ENCODE measurements at places on chromosomes 16 and 17. TPM values are rescaled to one million over a fixed set of nuclear protein-coding genes. Genes with fewer than 3 reads are reported as not detected.

GRCh38 chr16:3144321-3144983 lies 9.6 kb downstream of the ZNF213 start:
- peaks cover 4% of the 10 kb centered on the region for H3K4me1 ChIP-seq
- no peaks in the 10 kb centered on the region for H3K27me3 ChIP-seq
- no peak overlapping the region for H3K4me3 ChIP-seq
- DNase-seq: no peak
- no peak overlapping the region for H3K27ac ChIP-seq

LRRC45 gene
- 12.5 TPM for total RNA-seq

ABCC11 gene
- 0.24 TPM for total RNA-seq

SLC43A2 gene
- 0.14 TPM for total RNA-seq

DNA sequence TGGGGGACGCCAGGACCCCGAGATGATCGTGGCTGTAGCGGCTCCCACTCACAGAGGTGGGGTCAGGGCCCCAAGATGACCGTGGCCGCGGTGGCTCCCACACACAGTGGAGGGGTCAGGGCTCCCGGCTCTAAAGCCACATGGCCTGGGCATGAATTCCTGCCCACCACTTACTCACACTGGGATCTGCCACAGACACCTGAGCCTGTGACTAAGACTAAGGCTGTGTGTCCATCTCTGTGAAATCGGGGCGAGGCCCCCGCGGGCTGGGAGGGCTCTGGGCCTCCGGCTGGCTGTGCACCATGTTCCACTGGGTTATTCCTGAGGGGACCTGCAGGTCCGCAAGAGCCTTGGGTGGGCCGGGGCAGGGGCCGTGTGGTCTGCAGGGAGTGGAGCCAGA lies 18.5 kb downstream of the ZFPM1 start:
- H3K36me3 ChIP-seq: no peaks in the 10 kb centered on the region
- peaks cover 43% of the 10 kb centered on the region for H3K4me1 ChIP-seq
- H3K27ac ChIP-seq: no peak overlapping the region
- no peak overlapping the region for H3K4me3 ChIP-seq
- DNase-seq: no peak

DNA sequence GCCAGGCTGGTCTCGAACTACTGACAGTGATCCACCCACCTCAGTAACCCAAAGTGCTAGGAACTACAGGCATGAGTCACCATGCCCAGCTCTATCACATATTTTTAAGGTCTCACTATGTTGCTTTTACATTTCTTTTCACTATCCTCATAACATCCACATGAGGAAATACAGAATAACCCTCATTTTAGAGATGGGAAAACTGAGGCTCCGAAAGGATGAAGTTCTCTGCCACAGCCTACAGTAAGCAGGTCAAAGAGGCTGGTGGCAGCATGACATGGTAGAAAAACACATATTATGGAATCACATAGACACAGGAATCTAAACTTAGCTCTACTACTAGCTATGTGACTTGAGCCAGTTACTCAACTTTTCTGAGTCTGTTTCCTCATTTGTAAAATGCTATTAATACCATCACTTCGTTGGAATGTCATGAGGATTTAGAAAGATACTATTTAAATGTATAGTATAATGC lies 32.2 kb downstream of the APPBP2 start:
- H3K27me3 ChIP-seq: no peaks in the 10 kb centered on the region
- peaks cover 67% of the 10 kb centered on the region for H3K36me3 ChIP-seq
- no peaks in the 10 kb centered on the region for H3K4me1 ChIP-seq
- no peak overlapping the region for H3K27ac ChIP-seq
- no peak overlapping the region for H3K4me3 ChIP-seq

SPNS3 gene
- 17.7 TPM for total RNA-seq

PPP1R27 gene
- not detected for total RNA-seq

ITGAX gene
- total RNA-seq: 2.9 TPM

KRTAP4-3 gene
- total RNA-seq: not detected

PLA2G10 gene
- not detected for total RNA-seq

RAB37 gene
- 2.3 TPM for total RNA-seq

GRCh38 chr16:30186782-30187555 lies 3.6 kb downstream of the CORO1A start:
- H3K4me1 ChIP-seq: peaks cover 21% of the 10 kb centered on the region
- H3K27ac ChIP-seq: peak overlapping the region; percentile 100
- H3K36me3 ChIP-seq: peaks cover 43% of the 10 kb centered on the region
- no peaks in the 10 kb centered on the region for H3K27me3 ChIP-seq
- peak; percentile 87 for DNase-seq

DNA sequence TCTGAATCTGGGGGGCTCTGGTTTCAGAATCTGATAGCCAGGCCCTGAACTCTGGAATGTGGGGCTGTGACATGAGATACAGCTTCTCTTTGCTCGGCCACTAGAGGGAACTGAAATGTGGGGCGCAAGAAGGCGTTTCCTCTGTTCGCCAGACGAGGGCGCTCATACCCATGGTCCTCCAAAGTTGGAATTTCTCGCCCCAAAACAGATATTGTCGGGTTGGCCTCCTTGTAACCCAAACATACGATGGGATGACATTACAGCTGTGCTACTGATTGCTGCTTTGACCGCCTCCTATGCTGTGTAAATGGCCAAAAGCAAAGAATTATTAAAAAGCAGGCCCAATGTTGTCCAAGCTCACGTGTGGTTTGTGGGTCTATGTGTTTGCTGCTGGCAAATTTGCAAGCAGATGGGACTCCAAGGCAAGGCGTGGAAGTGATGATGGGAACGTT lies 13.1 kb upstream of the MSI2 start:
- no peak overlapping the region for H3K27ac ChIP-seq
- H3K4me3 ChIP-seq: no peak overlapping the region
- H3K27me3 ChIP-seq: no peaks in the 10 kb centered on the region
- DNase-seq: peak; percentile 88

DNA sequence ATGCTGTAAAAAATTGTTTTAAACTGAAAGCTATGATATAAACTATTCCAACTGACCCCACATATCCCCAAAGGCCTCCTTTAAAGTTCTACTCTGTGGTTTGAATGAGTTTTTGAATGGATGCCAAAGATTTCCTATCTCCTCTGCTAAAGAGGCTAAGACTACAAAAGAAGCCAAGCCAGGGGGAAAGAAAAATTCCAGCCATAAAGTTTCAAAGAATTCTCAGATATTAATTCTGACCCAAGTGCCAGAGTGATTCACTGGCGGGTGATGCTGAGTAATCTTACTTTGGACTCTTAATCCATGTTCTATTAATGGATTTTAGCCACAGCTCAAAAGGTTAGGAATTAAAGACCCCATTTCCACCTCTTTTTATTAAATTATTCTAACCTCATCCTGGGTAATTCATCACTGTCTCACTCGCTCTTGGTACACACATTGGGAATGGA lies 60.7 kb downstream of the HS3ST3A1 start:
- no peak for DNase-seq
- H3K27ac ChIP-seq: no peak overlapping the region
- H3K27me3 ChIP-seq: peaks cover 13% of the 10 kb centered on the region
- no peaks in the 10 kb centered on the region for H3K36me3 ChIP-seq

KREMEN2 gene
- total RNA-seq: not detected

CCDC154 gene
- total RNA-seq: 0.74 TPM

DNA sequence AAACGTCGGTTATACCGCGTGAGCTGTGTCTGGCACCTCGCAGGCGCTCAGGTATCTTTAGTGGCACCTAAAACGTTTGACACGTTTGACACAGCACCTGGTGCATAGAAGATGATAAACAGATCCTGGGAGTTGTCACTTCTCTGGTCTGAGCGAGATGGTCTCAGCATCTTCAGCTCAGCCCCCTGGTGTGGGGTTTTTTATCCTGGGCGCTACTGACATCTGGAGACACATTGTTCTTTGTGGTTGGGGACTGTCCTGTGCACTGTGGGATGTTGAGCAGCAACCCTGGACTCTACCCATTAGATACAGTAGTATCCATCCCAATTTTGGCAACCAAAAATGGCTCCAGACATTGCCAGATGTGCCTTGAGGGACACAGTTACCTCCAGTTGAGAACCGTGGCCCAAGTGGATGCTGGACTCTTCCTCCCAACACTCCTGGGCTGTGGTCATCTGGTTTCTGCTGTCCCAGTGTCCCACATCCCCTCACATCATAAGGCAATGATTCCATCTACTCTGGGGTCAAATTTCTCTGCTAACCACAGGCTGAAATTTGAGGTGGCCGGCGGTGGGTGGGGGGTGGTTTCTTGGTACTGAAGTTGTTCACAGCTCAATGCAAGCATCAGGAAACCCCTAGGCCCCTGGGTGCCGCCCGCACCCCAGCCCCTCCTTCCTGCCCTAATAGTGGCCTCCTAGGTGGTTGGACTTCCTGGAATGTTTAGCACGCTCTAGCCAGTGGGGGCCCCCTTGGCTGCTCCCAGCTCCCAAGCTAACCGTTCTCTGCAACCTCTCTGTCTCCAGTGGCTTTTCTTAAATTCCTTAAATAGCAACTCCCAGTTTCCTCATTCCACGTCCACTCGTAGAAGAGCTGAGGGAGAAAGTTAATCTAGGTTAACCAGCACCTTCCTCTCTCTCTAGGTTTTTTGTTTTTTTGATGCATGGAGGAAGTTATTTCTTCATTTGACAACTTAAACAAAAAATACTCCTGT lies 124.8 kb downstream of the ABCC1 start:
- H3K27me3 ChIP-seq: no peaks in the 10 kb centered on the region
- H3K4me1 ChIP-seq: peaks cover 1% of the 10 kb centered on the region
- no peak overlapping the region for H3K4me3 ChIP-seq
- no peak overlapping the region for H3K27ac ChIP-seq
- H3K36me3 ChIP-seq: peaks cover 25% of the 10 kb centered on the region
- DNase-seq: no peak

GRCh38 chr16:63774302-63774701 lies 1347.6 kb downstream of the CDH11 start:
- no peaks in the 10 kb centered on the region for H3K27me3 ChIP-seq
- H3K4me1 ChIP-seq: no peaks in the 10 kb centered on the region
- H3K36me3 ChIP-seq: no peaks in the 10 kb centered on the region

- DNase-seq: no peak
- H3K4me1 ChIP-seq: peaks cover 3% of the 10 kb centered on the region
- H3K27ac ChIP-seq: no peak overlapping the region
- no peak overlapping the region for H3K4me3 ChIP-seq
- H3K27me3 ChIP-seq: peaks cover 8% of the 10 kb centered on the region
Observed at GRCh38 chr16:86951831-86952598, 365.2 kb downstream of the C16orf95 start.

DNA sequence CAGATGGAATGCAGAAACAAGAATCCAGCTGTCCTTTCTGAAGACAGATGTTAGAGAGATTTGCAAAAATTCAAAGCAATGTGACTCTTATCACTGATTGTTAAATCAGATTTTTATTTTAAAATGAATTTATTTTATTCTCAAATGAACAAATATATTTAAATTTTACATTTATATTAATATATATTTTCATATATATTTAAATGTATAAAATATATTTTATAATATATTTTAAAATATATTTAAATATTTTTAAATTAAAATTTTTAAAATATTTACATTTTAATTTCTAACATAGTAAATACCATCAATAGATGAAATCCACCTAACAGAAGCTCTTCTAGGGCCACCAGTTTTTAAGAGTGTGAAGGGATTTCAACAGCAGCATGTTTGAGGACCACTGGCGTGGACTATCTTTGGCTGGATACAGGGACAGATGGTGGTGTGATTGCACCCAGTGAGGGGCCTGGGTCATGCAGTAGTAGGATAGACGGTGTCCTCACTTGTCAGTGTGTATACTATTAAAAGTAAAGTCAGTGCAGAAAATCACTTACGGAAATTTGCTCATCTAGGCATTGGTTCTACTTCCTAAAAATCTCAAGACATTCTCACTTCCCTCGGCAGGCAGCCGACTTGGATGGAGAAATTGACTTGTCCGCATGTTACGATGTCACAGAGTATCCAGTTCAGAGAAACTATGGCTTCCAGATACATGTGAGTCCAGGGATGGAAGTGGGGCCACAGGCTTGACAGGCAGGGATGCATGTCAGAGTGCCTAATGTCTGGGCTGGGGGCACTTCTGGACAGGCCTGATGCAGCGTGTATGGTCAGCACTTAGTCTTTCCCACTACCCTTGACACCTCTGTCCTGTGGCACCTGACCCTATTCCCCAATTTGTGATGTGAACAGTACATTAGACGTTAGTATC lies 56.3 kb downstream of the PLD6 start:
- peaks cover 42% of the 10 kb centered on the region for H3K4me1 ChIP-seq
- no peak for DNase-seq
- peak overlapping the region; percentile 75 for H3K27ac ChIP-seq
- H3K27me3 ChIP-seq: no peaks in the 10 kb centered on the region

- peak overlapping the region; percentile 85 for H3K4me3 ChIP-seq
- H3K4me1 ChIP-seq: peaks cover 90% of the 10 kb centered on the region
- H3K27me3 ChIP-seq: no peaks in the 10 kb centered on the region
- peak overlapping the region; percentile 93 for H3K27ac ChIP-seq
- H3K36me3 ChIP-seq: no peaks in the 10 kb centered on the region
- peak; percentile 80 for DNase-seq
Observed at GRCh38 chr17:40323391-40324381, 14.7 kb downstream of the RARA start.

EME1 gene
- 68.9 TPM for total RNA-seq

- H3K36me3 ChIP-seq: no peaks in the 10 kb centered on the region
- no peaks in the 10 kb centered on the region for H3K27me3 ChIP-seq
- no peak for DNase-seq
- H3K27ac ChIP-seq: no peak overlapping the region
Observed at GRCh38 chr16:54320697-54321340, 34.2 kb upstream of the IRX3 start.

- no peak overlapping the region for H3K27ac ChIP-seq
- no peaks in the 10 kb centered on the region for H3K27me3 ChIP-seq
- H3K4me3 ChIP-seq: no peak overlapping the region
- H3K36me3 ChIP-seq: no peaks in the 10 kb centered on the region
- no peaks in the 10 kb centered on the region for H3K4me1 ChIP-seq
- no peak for DNase-seq
Observed at GRCh38 chr16:35565626-35566025, 2106.2 kb downstream of the TP53TG3F start.

GRCh38 chr17:9987779-9988585 lies 82.9 kb upstream of the RCVRN start:
- H3K36me3 ChIP-seq: no peaks in the 10 kb centered on the region
- H3K4me3 ChIP-seq: no peak overlapping the region
- DNase-seq: peak; percentile 25
- H3K27me3 ChIP-seq: no peaks in the 10 kb centered on the region
- no peak overlapping the region for H3K27ac ChIP-seq

DNA sequence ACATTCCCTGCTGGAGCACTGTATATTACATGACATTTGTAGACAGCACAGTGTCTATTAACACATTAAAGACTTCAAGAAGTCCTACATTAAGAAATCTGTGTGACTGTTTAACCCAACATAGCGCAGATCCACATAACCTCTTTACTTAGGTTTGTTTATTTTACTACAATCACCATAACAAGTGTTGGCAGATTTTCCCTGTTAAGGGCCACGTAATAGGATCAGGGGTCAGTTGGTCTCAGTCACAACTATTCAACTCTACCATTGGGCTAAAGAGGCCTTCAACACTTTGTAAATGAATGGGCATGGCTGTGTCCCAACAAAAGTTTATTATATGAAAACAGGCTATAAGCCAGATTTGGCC lies 51.3 kb upstream of the ADORA2B start:
- H3K36me3 ChIP-seq: no peaks in the 10 kb centered on the region
- H3K27me3 ChIP-seq: no peaks in the 10 kb centered on the region
- H3K4me3 ChIP-seq: no peak overlapping the region
- no peak overlapping the region for H3K27ac ChIP-seq

FOXL1 gene
- total RNA-seq: not detected

- peaks cover under 1% of the 10 kb centered on the region for H3K4me1 ChIP-seq
- H3K27me3 ChIP-seq: no peaks in the 10 kb centered on the region
- DNase-seq: no peak
- H3K4me3 ChIP-seq: no peak overlapping the region
Observed at GRCh38 chr16:2584729-2585650, 47.2 kb downstream of the PDPK1 start.

Measured in activated naive CD4-positive, alpha-beta T cell treated with anti-CD3 and anti-CD28 coated beads for 36 hours (primary cell).